ENCODE measurements at places on chromosomes 3 and 15.

- DNase-seq, result no peak
Measured at GRCh38 chr15:43210172-43210745, 10.6 kb downstream of the EPB42 start.

GRCh38 chr15:68783226-68784058, 37.3 kb downstream of the ANP32A start:
- peak; percentile 30 for DNase-seq

- no peak for DNase-seq
Measured at GRCh38 chr3:113828600-113828999, 10.0 kb upstream of the GRAMD1C start.

GRCh38 chr3:100068826-100069225, 45.5 kb downstream of the FILIP1L start:
- peak; percentile 62 for DNase-seq

- DNase-seq, result peak; percentile 65
Measured at GRCh38 chr3:130276203-130276803, 69.2 kb upstream of the COL6A5 start.

DNA sequence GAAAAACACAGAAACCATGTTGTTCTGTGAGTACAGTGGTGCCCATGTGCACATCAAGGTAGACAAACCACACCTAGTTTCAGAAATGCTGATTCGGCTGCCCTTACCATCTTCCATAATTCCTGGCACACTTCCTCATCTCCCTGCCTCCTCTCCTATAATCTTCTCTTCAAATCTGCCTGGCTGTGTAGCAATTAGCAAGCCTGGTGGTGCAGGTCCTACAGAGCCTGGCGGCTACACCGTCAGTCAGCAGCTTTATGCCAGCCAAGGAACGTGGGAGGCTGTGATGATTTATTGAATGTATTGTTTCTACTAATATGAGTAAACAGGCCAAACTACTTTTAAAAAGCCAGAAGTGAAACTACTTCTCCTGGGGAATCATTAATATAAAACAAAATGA, 106.8 kb downstream of the SEMA6D start:
- DNase-seq, result no peak

GRCh38 chr15:48936666-48937065, 27.1 kb downstream of the SHC4 start:
- peak; percentile 66 for DNase-seq

Measured in AG08396 (cell line).